ENCODE measurements at places on chromosomes 6 and 20.

- DNase-seq, result no peak
Observed at GRCh38 chr20:23683807-23684206, 5.0 kb downstream of the CST4 start.

DNA sequence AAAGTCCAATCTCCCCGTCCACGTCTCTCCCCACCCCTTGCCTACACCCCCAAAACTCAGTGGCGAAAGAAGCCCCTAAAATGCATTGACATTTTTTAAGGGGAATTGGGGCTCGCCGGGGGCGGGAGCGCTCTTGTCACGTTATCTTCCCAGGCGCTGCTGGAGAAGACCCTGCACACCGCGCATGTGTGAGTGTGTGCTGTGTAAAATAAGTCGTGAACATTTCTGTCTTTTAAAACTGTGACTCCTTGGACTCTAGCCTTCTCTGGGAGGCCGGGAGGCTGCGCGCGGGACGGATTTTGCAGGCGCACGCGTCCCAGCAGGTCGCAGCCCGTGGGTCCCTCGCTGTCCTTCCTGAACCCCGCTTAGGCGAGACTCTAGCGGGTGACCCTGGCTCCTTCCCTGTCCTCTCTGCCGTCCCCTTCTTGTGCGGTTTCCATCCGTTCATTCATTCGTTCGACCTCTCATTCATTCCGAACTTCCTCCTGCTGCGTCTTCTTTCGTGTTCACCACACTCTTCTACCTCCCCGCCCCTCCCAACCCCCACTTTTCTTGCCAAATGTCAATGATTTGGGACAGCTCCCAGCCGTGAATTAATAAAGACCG is 2.2 kb downstream of the NRN1 start:
- no peak for DNase-seq

DNA sequence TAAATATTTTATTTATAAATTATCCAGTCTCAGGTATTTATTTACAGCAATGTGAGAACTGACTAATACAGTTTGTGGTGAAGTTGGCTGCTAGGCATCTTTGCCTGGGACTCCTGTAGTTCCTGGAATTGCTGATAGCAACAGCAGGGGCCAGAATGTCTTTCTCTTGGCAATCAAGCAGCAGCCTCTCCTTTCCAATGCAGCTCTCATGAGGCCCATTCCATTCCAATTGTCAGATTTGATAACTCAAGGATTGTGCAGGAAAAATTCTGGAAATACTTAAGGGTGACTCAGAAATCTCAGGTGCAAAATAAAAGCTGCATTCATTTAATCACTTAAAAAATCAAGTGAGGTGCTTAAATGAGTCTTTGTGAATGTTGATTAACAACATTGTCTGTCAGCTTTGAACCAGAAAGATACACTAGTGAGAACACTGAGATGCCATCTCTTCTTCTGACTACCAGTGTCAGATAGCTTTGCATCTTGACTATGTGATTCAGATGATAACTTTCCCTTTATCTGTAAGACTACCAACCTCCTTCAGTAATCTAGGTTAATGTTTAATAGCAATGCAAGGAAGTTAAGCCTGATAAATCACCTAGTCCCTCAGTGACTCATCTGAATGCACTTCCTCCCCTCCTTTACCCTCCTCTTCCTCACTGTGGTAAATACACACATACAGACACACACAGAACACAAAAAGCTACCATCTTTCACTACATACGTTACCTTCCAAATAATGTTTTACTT is 32.1 kb upstream of the COL21A1 start:
- no peak for DNase-seq

DNA sequence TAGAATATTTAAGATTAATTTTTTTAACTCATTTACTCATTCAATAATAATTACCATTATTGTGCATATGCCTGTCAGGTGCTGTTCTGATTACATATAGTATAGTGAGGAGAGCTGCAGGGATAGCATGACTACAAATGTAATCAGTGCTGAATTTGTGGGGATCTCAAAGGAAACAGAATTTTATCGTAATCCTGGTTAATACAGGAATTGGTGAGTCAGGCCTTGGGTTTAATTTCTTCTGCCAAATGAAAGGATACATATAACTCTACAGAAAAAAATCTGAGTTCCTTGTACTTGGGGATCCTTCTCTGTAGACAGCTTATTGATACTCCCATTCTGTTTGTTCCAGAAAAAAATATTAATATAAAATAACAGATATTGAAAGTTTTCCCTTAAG is 297.2 kb downstream of the GJA1 start:
- DNase-seq, result no peak

- no peak for DNase-seq
Observed at GRCh38 chr20:48605364-48606171, 222.2 kb downstream of the PREX1 start.

- DNase-seq, result no peak
Observed at GRCh38 chr6:124780623-124781022, 181.6 kb upstream of the RNF217 start.

DNA sequence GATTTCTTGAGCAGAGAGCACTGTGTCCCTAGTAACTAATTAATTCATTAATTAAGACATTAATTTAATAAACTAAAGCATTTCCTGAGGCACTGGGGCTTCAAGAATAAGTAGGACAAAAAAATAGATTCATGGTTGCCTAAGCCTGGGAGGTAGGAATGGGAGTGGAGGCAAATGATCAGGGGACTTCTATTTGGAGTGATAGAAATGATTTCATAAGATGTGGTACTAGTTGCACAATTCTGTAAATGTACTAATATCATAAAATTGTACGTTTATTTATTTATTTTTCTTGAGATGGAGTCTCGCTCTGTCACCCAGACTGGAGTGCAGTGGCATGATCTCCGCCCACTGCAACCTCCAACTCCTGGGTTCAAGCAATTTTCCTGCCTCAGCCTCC is 287.2 kb downstream of the KHDC1L start:
- DNase-seq, result no peak

GRCh38 chr6:19538096-19538495 is 299.1 kb upstream of the ID4 start:
- DNase-seq, result no peak

DNA sequence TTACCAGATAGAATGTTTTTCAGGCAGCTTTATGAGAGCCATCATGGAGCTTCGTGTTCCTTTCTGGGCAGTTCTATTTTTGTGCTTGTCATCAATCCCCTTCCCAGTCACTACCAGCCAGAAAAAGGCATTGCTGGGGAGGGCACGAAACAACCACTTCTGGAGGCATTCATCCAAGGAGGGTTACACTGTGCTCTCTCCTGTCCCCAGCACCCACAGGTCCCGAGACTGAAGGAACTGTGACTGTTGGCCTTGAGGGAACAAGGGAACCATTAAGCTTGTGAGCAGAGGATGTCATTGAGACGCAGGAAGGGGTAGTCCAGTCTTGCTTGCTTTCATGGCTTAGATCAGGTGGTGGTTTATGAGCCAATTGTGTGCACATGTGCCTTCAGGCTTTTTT is 20.1 kb upstream of the ENPP5 start:
- no peak for DNase-seq

GRCh38 chr6:158991017-158991723 is 8.8 kb downstream of the RSPH3 start:
- no peak for DNase-seq

DNA sequence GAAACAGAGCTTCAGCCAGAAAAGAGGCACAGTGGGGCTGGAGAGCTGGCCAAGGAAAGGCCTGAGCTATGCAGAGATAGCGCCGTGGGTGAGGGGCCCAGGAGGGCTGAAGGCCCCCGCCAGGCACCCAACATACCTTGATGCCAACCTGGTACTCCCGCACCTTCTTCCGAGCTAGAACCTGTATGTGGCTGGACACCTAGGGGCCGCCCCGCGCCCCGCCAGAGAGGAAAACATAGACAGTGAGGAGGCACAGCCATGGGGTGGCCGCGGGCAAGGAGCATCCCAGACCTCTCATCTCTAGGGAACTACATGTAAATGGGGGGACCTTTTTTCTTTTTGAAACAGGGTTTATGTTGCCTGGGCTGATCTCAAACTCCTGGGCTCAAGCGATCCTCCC is 12.0 kb downstream of the RPL10A start:
- DNase-seq, result no peak

DNA sequence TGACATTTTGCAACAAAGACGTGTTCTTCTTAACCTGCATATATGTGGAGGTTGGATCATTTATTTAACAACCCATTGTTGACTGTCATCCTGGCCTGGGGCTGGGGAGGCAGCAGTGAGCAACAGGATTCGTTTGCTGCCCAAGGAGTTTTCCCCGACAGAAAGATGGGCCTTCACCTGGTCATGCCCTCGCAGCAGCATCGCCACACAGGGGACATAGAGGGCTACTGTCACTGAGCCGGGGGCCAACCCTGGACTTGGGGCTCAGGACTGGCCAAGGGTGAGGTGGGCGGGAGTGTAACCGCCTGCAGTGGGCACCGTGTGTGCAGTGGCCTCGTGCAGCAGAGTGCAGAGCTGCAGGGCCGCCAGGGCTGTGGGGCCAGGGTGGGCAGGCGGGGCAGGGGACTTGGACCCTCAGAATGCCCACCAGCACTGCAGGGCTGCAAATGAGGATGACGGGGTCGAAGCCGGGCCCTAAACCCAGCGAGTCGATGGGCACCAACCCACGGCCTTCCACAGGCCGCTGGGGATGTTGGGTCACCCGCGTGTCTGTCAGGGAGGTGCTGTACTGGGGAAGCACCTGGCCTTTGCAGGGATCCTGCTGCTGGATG is 11.8 kb downstream of the DUSP22 start:
- no peak for DNase-seq

GRCh38 chr6:106309766-106310373 is 15.7 kb downstream of the ATG5 start:
- DNase-seq, result no peak

GRCh38 chr6:127092466-127092865 is 26.0 kb upstream of the RSPO3 start:
- DNase-seq, result no peak

- DNase-seq, result no peak
Observed at GRCh38 chr20:1811621-1812498, 83.3 kb upstream of the SIRPA start.

- DNase-seq, result no peak
Observed at GRCh38 chr6:51116723-51117122, 298.1 kb downstream of the TFAP2B start.

DNA sequence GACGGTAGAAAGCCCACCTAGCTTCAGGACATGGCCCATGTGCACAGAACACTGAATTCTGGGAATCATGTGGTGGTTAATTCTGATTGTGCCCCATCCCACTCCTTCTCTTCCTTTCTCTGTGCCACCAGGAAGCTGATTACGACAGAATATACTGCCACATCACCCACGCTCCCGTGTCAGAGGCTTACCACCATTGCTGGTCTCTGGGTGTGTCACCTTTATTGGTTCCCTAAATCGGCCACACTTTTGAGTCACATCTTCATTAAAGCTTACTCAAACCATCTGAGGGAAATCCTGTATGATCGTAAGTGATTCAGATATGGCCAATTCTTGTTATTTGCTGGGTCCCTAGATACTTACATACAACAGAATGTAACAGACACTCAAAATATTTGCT is 3.1 kb downstream of the TRMT6 start:
- DNase-seq, result peak; percentile 17

GRCh38 chr20:3786126-3786484 is 435 bp downstream of the CENPB start:
- DNase-seq, result peak; percentile 78

DNA sequence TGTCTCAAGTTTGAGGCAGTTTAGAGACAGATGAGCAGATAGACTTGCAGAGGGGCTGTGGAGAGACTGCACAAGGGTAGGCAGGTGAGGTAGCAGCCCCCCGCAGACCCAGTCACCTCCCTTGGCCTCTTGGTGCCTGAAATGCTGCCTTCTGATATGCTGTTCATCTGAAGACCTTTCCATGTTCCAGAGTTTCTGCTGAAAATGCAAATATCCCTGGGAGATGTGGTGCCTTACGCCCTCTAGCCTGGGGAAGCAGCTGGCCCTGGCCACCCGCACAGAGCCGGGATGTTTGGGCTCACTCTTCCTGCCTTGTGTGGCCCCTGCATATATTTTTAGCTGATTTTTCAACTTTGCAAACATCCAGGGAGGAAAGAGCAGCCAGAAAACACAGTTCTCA is 51.4 kb downstream of the TMEM242 start:
- no peak for DNase-seq

GRCh38 chr6:2857185-2857579 is 15.5 kb upstream of the SERPINB1 start:
- DNase-seq, result no peak

DNA sequence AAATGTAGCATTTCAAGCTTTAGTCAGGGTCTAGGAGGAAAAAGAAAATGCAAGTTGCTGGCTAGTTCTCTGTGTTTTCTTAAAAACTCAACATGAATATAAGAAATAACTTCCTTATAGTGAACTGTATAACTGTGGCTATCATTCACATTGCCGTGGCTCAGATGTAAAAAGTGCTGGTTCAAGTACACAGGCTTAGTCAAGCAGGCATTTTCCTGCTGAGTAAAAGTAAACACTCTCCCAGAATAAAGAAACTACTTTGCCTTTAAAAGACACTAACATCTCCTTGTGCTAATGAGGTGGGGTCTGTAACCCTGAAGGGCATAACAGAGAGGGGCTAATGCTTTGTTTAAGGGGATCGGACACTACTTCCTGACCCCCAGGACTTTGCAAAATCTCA is 3.3 kb downstream of the ATP5F1E start:
- DNase-seq, result no peak

DNA sequence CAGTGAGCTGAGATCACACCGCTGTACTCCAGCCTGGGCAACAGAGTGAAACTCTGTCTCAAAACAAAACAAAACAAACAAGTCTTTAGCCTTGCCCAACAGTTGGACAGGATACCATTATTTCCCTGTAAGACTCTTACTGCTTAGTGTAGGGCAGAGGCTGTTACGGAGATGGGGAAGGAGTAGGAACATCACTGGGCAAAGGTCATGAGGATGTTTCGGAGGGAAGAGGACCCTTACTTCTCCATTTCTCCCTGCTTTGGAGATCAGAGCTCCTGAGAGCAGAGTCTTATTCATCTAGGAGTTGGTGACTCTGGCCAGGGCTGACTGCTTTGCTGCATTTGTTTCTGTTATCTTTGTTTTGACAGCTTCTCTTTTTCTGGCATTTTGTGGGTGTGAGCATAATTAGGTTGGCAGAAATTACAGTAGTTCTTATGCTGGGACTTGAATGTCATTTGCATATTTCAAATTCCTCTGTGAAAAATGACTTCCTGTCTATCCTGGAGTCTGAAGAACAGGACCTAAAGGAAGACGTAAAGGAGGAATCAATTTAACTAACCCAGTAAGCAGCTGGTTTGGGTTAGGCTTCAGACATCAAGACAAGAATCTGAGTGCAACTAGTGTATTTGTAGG is 89.0 kb downstream of the CDS2 start:
- DNase-seq, result peak; percentile 52
